ENCODE measurements at places on chromosomes 3 and 15. TPM values are rescaled to one million over a fixed set of nuclear protein-coding genes. Genes with fewer than 3 reads are reported as not detected.
A peak's percentile ranks its signal among the peaks of the same experiment; 100 is the strongest.

DNA sequence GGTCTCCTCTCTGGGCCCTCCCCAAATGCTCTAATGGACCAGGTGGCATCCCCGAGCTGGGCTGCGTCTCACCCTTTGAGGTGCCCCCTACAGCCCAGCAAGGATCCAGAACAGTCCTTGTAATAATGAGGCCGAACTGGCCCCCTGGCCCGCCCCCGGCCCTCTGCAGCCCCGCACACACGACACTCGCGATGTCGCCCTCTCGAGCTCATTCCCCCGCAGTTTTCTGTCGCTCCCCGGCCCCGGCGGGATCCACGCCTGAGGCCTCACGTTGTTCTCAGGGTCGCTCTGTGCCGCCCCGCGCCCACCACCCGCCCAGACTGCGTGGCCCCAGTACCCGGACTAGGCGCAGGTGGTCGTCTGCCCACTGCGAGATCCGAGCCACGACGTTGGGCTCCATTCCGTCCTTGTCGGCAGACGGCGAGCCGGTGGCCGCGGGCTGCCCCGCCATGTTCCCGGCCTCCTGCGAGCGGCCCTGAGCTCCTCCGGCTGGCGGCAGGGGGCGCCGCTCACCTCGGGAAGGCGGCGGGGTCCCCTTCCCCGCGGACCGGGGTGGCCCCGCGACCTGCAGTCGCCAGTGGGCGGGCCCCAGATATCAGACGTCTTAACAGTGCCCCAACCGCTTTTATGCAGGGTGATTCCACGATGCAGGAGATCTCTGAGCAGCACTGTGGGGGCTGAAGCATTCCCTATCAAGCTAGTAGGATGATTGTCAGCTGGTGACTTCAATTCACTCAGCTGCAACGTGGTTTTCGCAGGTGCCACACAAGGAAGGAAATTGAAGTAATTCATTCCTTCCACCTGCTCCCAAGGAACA lies at the start of gene C3orf33:
Gene C3orf33 (minus strand): TSS at position 477 of the 817 bp plus-strand sequence. CDS start 26 bp downstream, at position 451.
- DNase-seq: peak; percentile 73

- no peak for DNase-seq
These were observed 20.9 kb downstream of the SHOX2 start for GRCh38 chr3:158085358-158085757.

DNA sequence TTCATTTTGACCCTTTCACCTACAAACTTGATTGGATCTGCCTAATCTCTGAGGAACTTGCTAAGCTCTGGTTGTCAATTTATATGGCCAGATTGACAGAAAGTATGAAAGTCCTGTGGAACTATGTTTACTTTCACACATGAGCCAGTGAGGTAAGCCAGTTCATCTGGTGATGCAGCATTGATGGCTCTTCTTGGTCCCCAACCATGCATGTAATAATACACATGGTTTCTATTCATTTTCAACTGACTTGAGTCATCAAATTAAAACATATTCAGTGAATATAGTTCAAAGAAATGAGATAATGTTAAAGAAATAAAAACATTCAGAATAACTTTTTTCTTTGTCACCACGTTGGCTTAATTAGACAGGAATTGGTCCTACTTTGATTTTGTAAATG lies 336.1 kb upstream of the THBS1 start:
- no peak for DNase-seq

- peak; percentile 71 for DNase-seq
These were observed 41.5 kb downstream of the DLG1 start for GRCh38 chr3:197256836-197257444.

DNA sequence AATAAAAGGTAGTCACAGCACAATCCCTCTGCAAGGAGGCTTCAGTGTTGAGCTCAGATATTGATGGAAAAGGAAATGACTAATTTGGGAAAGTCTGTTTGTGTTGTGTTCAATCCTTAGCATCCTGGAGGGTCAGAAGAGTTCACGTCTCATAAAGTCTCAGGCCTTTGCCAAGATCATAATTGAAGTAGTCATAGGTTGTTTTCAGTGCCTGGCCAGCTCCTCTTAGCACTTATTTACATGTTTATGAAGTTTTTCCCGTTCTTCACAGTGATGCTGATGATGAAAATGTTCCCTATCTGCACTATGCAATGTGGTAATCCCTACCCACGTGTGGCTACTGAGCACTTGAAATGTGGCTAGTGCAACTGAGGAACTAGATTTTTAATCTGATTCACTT lies 61.6 kb upstream of the TGFBR2 start:
- DNase-seq: peak; percentile 99

DNA sequence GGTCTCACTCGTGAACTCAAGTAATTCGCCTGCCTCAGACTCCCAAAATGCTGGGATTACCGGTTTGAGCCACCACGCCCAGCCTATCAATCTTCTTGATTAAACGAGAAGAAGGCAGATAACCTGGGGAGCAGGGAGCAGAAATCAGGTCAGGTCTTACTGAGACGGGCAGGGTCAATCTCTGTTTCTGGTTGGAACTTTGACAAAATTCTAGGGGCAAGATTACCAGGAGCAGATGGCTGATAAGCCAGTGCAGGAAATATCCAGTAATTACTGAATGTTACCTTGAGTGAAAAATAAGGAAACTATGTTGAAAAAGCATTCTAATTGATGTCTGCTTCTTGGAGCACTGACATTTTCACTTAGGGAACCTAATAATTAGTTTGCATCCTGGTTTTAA lies 24.4 kb upstream of the GOLM2 start:
- no peak for DNase-seq

DNA sequence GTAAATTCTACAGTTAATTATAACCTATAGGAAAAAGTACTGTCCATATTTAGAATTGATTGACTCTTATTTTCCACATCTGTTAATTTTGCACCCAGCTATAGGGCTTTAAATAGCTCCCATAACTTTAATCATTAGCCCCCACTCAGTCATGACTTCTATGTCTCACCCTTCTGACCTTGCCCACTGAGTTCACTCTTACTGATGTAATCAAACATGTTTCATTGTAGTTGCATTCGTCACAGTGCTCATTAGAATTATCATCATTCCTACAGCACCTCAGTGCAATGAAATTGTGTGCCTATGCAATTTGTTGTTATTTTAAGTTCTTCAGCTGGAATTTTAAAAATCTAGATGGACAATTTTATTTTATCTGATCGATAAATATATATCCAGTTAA lies 151.4 kb downstream of the TIGIT start:
- DNase-seq: no peak

DNA sequence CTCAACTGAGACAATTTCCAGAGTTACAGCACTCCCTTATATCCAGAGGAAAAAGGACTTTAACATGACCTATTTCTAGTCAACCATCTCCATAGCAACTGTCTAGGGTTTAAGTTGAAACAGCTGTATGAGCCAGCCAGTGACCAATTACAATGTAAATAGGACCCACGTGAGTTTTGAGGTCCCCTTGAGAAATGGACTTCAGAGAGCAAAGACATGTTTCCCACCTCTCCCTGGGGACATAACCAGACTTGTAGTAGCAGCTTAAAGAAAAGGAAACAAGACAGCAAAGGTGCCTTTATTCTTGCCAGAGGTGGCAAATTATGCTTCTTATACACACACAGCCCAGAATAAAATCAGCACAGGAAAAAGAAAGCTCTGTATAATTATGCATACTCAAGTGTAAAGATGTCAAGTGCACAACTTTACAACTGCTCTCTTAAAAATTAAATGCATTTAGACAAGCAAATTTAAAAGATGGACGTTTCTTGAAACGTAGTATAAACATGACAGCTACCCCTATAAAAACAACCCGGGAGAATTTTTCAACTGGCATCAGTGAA lies 40.2 kb downstream of the SUMF1 start:
- DNase-seq: peak; percentile 46

GRCh38 chr3:69014022-69014580 lies 617 bp upstream of the EOGT start:
- no peak for DNase-seq

- no peak for DNase-seq
These were observed 126.3 kb upstream of the ABI3BP start for GRCh38 chr3:101119535-101119934.

DNA sequence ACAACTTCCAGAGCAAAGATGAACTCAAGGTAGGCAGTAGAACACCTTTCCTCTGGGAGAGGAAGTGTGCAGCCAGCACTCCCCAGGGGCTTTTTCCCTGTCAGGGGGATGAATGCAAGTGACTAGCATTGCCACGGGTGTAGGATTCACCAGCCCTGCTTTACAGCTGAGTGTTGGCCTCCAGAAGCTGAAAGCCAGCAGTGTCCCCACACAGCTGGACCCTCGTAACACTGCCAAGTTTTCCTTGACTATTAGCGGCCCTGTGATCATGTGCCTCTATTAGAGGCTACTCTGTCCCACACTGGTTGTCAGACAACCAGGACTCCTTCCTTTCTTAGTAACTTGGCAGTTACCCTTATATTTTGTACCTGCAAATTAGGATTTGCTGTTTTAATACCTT lies 104.9 kb upstream of the MANF start:
- DNase-seq: no peak

- no peak for DNase-seq
These were observed 95.5 kb downstream of the ST6GAL1 start for GRCh38 chr3:187025656-187026316.

DNA sequence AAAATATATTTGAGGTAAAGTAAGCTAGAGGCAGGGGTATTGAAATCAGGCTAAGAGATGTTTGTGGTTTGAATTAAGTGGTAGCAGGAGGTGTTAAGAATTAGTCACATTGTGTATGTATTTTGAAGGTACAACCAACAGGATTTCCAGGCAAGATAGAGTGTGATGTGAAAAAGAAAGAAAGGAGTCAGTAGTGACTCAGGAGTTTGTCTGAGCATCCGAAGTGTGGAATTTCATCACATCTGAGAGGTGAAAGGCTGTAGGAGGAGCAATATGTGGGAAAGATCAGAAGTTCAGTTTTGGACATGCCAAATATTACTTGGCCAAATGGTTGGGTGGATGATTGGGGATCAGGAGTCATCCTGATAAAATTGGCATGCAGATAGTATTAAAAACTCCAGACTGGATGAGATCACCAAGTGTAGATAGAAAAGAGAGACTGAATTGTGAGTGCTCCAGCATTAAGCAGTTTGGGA lies 32.1 kb upstream of the EBLN2 start:
- peak; percentile 62 for DNase-seq

DNA sequence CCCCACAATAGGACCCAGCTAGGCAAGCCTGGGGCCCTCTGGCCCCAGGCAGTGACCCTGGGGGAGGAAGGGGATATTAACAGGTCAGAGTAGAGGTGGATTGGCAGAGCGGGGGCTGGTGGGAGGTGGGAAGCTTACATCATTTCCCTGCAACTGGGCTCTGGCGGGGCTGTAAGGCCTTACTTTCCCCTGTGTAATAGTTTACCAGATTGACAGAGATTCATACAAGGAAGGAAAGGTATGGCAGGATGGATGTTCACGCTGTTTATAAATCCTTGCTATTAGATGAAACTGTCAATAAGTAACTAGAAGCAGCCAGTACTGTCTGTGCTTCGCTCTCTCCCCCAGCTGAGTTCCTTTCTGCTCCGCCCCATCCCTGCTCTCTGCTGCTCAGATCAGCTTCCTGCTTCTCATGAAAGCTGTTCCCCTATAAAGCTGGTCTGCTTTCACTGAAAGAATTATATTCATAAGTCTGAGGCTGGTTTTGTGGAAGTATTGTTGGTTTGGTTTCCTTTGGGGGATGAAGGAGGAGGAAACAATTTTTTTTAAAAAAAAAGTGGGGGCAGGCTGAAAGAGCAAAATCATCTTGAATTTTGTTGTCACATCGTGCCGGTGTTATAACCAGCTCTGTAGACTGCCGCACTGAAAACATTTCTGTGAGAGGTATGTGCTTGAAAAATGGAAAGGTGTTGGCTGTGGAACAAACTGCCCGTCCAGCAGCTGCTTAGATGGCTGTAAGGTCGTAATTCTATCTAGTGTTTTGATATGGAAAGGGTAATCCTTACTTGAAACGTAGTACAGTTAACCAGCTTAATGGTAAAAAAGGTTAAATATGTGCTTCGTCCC lies 76.4 kb downstream of the BBX start:
- DNase-seq: peak; percentile 84

DNA sequence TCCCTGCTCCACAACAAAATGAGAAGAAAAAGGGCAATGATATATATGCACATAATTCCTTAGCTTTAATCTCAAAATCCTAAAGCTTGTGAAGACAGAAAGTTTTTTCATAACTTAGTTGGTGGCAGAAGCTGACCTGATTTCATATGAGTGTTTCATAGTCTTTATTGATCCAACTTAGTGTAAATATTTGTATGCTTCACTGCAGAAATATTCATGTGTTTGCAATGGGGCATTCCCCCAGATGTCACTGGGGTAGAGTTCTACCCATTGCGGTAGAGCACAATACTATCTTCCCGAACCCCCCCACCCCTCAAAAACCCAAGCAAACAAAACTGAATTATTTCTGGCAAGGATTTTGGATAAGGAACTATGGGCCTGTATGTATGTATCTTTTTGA lies 221.2 kb downstream of the THRB start:
- no peak for DNase-seq

- no peak for DNase-seq
These were observed 72.1 kb downstream of the TLE3 start for GRCh38 chr15:70025413-70026296.

DNA sequence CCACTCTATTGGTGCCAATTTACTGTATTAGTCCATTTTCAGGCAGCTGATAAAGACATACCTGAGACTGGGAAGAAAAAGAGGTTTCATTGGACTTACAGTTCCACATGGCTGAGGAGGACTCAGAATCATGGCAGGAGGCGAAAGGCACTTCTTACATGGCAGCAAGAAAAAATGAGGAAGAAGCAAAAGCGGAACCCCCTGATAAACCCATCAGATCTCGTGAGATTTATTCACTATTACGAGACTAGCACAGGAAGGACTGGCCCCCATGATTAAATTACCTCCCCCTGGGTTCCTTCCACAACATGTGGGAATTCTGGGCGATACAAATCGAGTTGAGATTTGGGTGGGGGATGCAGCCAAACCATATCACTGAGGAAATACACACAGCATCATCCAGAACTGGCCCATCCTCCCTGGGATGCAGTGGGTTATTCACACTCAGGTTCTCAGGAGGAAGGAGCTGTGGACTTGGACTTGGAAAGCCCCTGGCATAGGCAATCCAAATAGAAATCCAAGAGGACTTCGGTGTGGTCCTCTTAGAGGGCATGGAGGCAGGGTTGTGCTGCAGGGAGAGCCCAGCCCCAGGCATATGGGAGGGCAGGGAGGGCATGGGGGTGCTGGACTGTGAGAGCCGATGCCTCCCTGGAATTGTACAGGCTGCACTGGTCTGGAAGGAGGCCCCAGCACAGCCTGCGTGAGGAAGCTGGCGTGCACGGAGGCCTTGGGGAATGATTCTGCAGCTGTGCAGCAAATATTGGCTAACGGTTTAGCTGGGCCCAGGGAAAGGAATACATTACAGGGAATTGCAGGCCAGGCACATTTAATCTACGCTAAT lies 62.9 kb downstream of the EFCAB12 start:
- DNase-seq: no peak

- DNase-seq: no peak
These were observed 17.4 kb downstream of the PDIA5 start for GRCh38 chr3:123084192-123084591.

The ASB14 gene
- total RNA-seq: not detected

The SLC9C1 gene
- 0.09 TPM for total RNA-seq

The ACTRT3 gene
- 5.1 TPM for total RNA-seq

The PRTG gene
- 12.4 TPM for total RNA-seq

The CLRN1 gene
- not detected for total RNA-seq

Measured in endothelial cell of umbilical vein (primary cell).